ENCODE measurements at places on chromosomes 4 and X.

GRCh38 chr4:154406018-154406795, 85.4 kb downstream of the DCHS2 start:
- DNase-seq = no peak

GRCh38 chrX:44529310-44529709, 13.3 kb downstream of the FUNDC1 start:
- DNase-seq = no peak

DNA sequence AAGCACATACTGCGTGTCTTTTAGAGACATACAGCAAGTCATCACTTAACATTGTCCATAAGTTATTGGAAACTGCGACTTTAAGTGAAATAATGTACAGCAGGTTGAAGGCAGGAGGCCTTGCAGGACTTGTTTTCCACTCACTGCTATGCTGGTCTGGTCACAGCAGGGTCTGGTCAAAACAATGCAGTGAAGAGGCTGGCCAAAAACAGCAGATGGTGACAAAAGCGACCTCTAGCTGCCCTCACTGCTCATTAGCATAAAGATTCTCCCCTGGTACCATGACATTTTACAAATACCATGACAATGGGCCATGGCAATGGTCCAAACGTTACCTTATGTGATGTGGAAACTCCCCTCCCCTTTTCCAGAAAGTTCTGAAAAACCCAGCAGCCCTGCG, 1283.6 kb downstream of the FSTL5 start:
- no peak for DNase-seq

- no peak for DNase-seq
These were observed 322.1 kb upstream of the ARX start for GRCh38 chrX:25337841-25338240.
